ENCODE measurements at places on chromosomes 16 and 17.

GRCh38 chr17:57279432-57279831, 23.1 kb downstream of the MSI2 start:
- no peaks in the 10 kb centered on the region for H3K4me1 ChIP-seq
- no peak for DNase-seq
- H3K36me3 ChIP-seq = no peaks in the 10 kb centered on the region
- H3K27me3 ChIP-seq = no peaks in the 10 kb centered on the region

- no peaks in the 10 kb centered on the region for H3K36me3 ChIP-seq
- H3K27ac ChIP-seq = no peak overlapping the region
- no peaks in the 10 kb centered on the region for H3K4me1 ChIP-seq
- H3K27me3 ChIP-seq = peaks cover 28% of the 10 kb centered on the region
- H3K4me3 ChIP-seq = no peak overlapping the region
- no peak for DNase-seq
Observed at GRCh38 chr17:48357779-48358602, 72.0 kb downstream of the SKAP1 start.

GRCh38 chr17:77770331-77771105, 188.0 kb upstream of the TNRC6C start:
- no peaks in the 10 kb centered on the region for H3K36me3 ChIP-seq
- H3K4me1 ChIP-seq = no peaks in the 10 kb centered on the region

- no peaks in the 10 kb centered on the region for H3K4me1 ChIP-seq
- H3K27ac ChIP-seq = no peak overlapping the region
- H3K27me3 ChIP-seq = no peaks in the 10 kb centered on the region
- peaks cover 20% of the 10 kb centered on the region for H3K36me3 ChIP-seq
- no peak for DNase-seq
- H3K4me3 ChIP-seq = no peak overlapping the region
Observed at GRCh38 chr17:30391534-30391933, 12.8 kb downstream of the CPD start.

GRCh38 chr16:68768175-68768574, 31.1 kb downstream of the CDH1 start:
- no peak overlapping the region for H3K4me3 ChIP-seq
- no peak for DNase-seq
- no peak overlapping the region for H3K27ac ChIP-seq

DNA sequence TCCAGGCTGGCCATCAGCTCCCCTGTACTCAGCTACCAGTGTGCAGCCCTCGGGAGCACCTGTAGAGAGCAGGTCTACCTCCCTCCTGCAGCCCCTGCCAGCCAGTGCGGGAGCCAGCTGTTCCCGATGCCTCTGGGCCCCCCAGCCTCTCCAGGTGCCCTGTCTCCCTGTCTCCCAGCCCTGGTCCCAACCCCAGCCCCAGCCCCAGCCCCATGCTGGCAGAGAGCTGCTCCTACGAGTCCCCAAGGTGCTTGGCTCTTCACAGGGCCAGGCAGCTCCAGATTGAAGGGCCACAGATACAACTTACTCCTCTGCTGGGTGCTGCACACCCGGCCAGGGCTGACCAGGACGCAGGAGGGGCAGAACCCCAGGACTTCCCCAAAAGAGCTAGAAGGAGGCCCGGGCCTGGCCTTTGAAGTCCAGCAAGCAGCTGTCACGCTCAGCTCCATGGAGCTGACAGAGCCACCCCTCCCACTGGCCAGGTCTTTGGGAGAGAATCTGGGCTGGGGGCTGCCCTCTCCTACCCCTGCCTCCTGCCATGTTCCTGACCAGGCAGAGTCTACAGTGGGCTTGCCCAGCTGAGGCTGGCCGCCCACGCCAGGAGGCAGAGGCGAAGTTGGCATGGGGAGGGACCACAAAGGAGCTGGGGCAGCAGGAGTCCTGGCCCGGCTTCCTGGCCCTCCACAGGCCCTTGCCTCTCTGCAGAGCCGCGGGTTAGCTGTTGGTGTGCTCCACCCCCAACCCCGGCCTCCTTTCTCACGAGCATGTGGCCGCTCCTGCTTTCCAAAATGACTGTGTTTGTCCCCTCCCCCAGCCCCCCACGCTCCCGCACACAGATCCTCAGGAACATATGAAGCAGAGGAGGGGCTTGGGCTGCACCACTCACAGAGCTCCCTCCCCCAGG, 9.5 kb upstream of the ADAM11 start:
- no peak overlapping the region for H3K4me3 ChIP-seq
- no peak overlapping the region for H3K27ac ChIP-seq
- peaks cover 42% of the 10 kb centered on the region for H3K36me3 ChIP-seq
- no peaks in the 10 kb centered on the region for H3K27me3 ChIP-seq

DNA sequence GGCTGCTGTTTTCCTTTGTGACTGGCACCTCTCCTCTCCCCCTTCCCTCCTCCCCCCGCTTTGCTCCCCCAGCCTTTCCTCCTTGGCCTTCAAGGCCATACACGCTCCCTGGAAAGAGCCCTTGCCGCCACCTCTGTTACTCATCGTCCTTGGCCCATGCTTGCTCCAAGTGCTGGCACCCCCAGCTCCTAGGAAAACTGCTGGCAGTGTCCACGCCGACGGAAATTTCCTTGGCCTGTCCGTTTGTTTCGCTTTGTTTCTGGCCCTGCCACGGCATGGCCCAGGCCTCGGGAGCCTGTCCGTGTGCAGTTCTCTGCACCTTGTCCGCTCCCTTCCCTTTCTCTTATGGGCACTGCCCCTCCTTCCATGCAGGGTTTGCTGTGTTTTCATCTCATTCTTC, 18.0 kb downstream of the CA5A start:
- no peak for DNase-seq
- H3K4me1 ChIP-seq = peaks cover 20% of the 10 kb centered on the region
- no peaks in the 10 kb centered on the region for H3K27me3 ChIP-seq
- peak overlapping the region; percentile 74 for H3K27ac ChIP-seq

- peaks cover 70% of the 10 kb centered on the region for H3K4me1 ChIP-seq
- H3K4me3 ChIP-seq = no peak overlapping the region
- no peak for DNase-seq
- no peaks in the 10 kb centered on the region for H3K27me3 ChIP-seq
- peak overlapping the region; percentile 83 for H3K27ac ChIP-seq
Observed at GRCh38 chr17:17739388-17740066, 58.3 kb downstream of the RAI1 start.

DNA sequence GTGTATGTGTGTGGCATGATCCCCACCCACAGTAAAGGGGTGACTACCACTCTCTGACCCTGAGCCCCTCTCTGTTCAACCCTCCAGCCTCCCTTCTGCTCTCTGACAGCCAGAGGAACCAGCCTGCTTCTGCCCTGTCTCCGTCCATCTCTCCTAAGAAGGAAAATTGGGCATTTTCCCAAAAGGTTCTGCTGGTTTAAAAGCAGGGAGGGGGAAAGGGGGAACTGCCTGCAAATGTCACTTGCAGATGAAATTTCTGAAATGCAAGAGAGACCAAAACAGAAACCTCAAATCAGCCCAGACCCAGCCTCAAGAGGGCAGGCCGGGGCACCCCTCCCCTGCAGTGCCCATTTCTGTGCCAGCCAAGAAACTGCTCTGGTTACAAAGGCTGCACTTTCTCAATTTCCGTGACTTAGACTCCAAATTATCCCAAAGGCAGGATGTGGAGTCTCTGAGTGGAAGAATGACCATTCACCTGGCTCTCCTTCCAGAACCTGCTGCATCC, 197.9 kb downstream of the RBFOX3 start:
- no peaks in the 10 kb centered on the region for H3K36me3 ChIP-seq
- H3K27ac ChIP-seq = no peak overlapping the region
- DNase-seq = no peak
- H3K4me3 ChIP-seq = no peak overlapping the region

DNA sequence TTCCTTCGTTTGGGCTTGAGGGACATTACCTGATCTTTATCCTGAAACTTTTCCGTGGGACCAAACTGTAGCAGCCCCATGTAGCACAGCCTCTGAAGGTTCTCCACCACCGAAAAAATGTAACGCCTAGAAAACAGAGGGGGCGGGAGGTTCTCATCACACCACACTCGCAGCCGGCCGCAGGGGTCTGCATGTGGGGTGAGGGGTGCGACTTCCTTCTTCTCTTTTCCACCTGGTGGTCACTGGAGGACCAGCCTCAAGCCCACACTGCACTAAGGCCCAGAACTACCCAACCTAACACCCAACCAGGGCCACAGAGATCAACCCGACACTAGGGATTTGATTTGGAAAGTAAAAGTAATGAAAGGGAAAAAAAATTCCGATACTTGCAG, 57.1 kb downstream of the GTF3C1 start:
- no peak overlapping the region for H3K27ac ChIP-seq
- H3K4me1 ChIP-seq = no peaks in the 10 kb centered on the region
- H3K4me3 ChIP-seq = no peak overlapping the region
- H3K36me3 ChIP-seq = peaks cover 98% of the 10 kb centered on the region
- no peaks in the 10 kb centered on the region for H3K27me3 ChIP-seq
- no peak for DNase-seq

- H3K4me1 ChIP-seq = no peaks in the 10 kb centered on the region
- H3K4me3 ChIP-seq = no peak overlapping the region
- no peaks in the 10 kb centered on the region for H3K36me3 ChIP-seq
Observed at GRCh38 chr16:25751230-25751835, 59.6 kb downstream of the HS3ST4 start.

- H3K4me3 ChIP-seq = no peak overlapping the region
- H3K36me3 ChIP-seq = no peaks in the 10 kb centered on the region
- no peaks in the 10 kb centered on the region for H3K4me1 ChIP-seq
- H3K27ac ChIP-seq = no peak overlapping the region
Observed at GRCh38 chr16:86089991-86090390, 191.0 kb downstream of the IRF8 start.

- H3K27ac ChIP-seq = no peak overlapping the region
- DNase-seq = no peak
- H3K27me3 ChIP-seq = peaks cover 36% of the 10 kb centered on the region
- H3K36me3 ChIP-seq = no peaks in the 10 kb centered on the region
Observed at GRCh38 chr16:66848172-66848571, 4.0 kb downstream of the CA7 start.

DNA sequence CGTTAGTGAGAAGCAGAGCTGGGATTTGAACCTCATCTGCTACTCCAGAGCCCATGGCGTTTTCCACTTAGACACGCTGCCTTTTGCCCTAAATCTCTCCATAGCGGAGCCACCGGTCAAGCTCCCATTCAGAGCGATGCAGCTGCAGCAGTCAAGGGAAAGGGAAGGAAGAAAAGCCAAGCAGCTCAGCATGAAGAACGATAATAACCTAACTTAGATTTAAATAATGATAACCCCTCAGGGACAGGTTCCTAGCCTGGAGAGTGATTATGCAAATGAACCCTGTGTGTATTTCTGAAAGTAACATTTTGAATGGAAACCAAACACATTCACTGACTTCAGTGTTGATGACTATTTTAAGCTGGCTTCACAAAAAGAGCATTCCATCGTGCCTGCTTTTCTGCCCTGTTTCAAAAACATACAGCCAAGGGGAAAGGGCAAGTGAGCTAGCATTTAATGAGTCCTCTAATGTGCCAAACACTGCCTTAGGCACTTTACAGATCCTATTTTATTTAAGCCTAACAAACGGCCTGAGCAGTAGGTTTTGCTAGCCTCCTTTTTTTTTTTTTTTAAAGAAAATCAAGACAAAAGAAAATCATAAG, 798.3 kb downstream of the CDH8 start:
- no peak overlapping the region for H3K4me3 ChIP-seq
- no peaks in the 10 kb centered on the region for H3K36me3 ChIP-seq
- no peaks in the 10 kb centered on the region for H3K4me1 ChIP-seq
- H3K27me3 ChIP-seq = no peaks in the 10 kb centered on the region

GRCh38 chr17:69711541-69711940, 297.0 kb downstream of the MAP2K6 start:
- no peaks in the 10 kb centered on the region for H3K4me1 ChIP-seq
- H3K36me3 ChIP-seq = no peaks in the 10 kb centered on the region
- H3K27me3 ChIP-seq = no peaks in the 10 kb centered on the region
- no peak overlapping the region for H3K4me3 ChIP-seq
- DNase-seq = no peak
- no peak overlapping the region for H3K27ac ChIP-seq

DNA sequence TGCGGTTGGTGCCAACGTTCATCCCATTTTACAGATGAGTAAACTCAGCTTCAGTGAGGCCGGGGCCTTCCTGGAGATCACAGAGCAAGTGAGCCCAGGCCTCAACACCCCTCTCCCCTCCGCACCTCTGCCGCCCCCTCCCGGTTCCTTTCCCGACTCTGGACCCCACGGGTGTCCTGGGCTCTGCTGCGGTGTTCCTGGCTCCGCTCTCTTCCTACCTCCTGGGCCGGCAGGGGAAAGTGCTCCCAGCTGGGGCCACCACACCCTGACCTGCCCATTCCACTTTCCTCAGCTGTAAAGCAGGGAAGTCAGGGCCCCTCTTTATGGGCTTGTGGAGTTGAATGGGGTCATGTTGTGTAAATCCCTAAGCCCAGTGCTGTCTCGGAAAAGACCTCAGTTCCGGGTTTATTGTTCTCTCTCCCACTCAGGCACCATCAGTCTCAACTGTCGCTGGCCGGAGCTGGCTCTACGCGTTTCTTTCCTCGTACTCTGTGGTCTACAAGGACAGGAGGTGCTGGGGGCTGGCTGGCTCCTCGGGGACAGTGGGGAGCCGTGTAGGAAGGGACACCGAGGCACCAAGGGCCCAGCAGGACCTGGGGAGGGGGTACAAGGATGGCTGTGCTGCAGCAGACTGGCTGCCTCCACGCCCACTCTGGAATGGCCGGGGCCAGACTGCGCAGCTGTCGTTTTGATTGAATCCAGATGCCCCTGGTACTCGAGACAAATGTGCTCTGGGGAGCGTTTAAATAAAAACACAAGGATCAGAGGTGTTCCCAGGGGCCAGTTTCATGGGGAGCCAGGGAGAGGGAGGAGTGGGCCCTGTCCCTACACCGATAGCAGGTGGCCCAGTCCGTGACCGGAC, 21.7 kb upstream of the ACSF3 start:
- H3K27ac ChIP-seq = no peak overlapping the region
- no peaks in the 10 kb centered on the region for H3K36me3 ChIP-seq
- DNase-seq = no peak
- H3K4me3 ChIP-seq = no peak overlapping the region
- peaks cover 47% of the 10 kb centered on the region for H3K27me3 ChIP-seq

DNA sequence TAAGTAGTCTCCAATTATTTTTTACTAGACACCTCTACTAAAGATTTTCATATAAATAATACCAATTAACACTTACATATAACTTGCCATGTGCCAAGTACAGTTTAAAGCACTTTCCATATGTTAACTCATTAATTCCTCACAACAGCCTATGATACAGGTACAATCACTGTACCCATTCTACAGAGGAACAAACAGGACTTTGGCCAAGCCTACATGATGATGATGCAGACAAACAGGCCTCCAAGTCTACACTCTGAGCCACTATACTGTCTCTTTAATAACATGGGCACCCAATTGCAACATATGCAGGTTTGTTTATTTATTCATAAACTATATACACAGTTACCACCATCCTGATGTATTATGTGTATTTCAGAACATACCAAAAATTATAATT, 46.0 kb downstream of the TOX3 start:
- H3K27ac ChIP-seq = no peak overlapping the region
- H3K4me1 ChIP-seq = peaks cover 10% of the 10 kb centered on the region
- H3K36me3 ChIP-seq = no peaks in the 10 kb centered on the region

DNA sequence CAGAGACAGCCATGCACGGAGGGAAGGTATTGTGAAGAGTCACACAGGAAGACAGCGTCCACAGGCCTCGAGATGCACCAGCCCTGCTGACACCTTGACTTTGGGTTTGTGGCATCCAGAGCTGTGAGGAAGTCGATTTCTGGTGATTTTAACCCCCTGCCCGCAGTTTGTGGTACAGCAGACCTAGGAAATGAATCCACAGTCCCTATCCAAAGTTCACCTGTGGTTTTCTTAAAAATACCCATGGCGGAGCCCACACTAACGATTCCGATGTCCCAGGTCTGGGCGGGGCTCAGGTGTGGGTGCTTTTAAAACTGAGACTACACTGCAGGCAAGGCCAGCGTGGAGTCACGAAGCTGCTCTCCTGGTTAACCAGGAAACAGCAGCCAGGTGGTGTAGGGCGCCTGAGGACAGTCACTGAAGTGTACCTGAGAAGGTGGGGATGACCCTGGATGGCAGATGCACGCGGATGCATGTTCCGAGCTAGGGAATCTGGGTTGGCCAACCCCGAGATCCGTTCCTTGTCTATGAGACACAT, 14.4 kb upstream of the MEAK7 start:
- H3K4me1 ChIP-seq = no peaks in the 10 kb centered on the region
- no peaks in the 10 kb centered on the region for H3K27me3 ChIP-seq
- DNase-seq = no peak

Measured in suprapubic skin (tissue), 4 donors.